Large intestine (tissue), 12 donors: ENCODE measurements at places on chromosomes 4 and X. TPM values are rescaled to one million over a fixed set of nuclear protein-coding genes. Genes with fewer than 3 reads are reported as not detected.

DNA sequence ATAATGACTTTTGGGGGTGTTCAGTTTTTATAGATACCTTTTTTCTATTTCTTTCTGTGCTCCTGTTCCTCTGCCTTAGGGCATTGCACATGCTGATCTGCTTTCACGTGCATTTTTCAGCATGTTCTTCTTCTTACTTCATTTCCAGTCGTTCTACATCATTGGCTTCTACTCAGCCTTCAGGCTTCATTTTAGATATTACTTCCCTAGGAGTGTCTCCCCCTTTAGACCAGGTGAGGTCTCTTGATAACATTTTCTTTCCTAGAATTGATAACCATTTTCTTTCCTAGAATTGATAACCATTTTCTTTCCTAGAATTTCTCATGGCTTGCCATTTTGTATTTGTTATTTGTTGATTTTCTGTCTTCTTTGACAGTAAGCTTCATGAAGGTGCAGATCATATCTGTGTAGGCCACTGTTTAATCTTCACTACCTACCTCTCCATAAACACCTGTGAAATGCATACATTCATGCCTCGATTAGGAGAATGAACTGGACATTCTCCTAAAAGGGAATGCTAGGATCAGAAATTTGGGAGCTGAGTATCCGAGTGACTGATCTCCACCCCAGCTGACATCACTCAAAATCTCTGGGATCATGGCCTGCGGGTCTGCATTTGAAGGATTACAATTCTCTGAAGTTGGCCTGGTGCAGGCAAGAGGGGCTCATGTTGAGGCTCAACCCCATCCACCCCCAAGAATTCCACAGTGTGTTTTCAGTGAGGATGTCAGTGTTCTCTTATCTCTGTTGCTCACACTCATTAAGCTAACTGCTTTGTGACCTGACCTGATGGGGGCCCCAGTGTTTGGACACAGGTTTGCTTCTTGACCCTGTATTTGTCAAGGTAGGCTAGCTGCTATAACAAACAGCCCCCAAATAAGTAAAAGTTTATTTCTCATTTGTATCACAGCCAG is 45.7 kb downstream of the GYG2 start:
- DNase-seq = no peak

Gene COL4A6
- 6.8 TPM for polyA plus RNA-seq

Gene COL25A1
- 2.5 TPM for polyA plus RNA-seq

Gene VGLL1
- polyA plus RNA-seq = not detected

Gene TRIM60
- polyA plus RNA-seq = not detected

Gene HPGDS
- 5.0 TPM for polyA plus RNA-seq

- peak; percentile 53 for DNase-seq
Measured at GRCh38 chr4:184364100-184364921, 110.0 kb downstream of the IRF2 start.

GRCh38 chr4:150244600-150244999 is 166.4 kb downstream of the DCLK2 start:
- no peak for DNase-seq

Gene TREX2
- 0.30 TPM for polyA plus RNA-seq

DNA sequence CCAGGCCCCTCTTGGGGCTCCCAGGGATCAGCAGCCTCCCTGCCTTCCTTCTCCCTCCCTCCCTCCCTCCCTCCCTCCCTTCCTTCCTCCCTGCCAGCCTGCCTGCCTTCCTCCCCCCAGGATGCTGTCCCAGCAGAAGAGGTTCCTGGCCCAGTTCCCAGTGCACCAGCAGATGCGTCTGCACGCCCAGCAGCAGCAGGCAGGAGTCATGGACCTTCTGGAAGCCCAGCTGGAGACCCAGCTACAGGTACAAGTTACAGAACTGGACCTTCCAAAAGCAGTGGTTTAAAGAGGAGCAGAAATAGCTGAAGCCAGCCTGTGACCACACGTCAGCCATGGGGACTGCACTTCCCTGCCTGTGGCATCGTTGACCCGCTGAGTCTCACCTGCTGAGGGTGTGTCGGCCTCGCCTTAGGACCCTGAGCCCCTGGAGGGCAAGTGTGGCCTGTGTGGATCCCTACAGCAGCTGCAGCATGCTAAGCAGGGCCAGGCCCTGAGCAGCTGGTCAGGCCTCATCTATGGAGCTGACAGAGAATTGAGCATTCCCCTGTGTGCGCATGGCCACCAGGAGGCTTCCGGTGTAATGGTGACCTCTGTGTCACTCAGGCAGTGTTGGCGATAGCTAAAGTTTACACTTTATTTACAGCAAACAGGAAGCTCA is 84.7 kb downstream of the CRMP1 start:
- no peak for DNase-seq

Gene SPANXA2
- polyA plus RNA-seq = not detected

DNA sequence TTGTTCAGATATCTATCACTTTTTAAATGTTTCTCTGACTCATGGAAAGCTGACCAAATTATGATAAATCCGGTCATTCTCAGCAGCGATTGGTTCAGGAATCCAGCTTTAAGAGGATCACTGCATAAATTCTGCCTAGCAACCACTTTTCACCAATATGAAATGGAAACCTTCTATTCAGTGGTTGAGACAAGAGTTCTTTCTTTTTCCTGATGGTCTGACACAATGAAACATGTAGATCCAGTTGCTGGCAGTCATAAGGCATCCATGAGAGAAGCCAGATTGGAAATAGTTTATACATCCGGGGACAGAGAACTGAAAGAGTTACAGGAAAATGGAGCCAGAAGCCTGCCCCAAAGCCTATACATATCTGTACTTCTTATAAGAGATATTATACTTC is 27.2 kb downstream of the MAB21L2 start:
- no peak for DNase-seq

- DNase-seq = no peak
Measured at GRCh38 chr4:169219440-169219839, 51.3 kb downstream of the SH3RF1 start.

Gene PYURF
- 107 TPM for polyA plus RNA-seq

Gene TLR10
- polyA plus RNA-seq = 2.2 TPM

Gene FAM184B
- polyA plus RNA-seq = 0.04 TPM

Gene MAGEC1
- not detected for polyA plus RNA-seq

- DNase-seq = no peak
Measured at GRCh38 chrX:18574591-18574990, 97.3 kb downstream of the RS1 start.

GRCh38 chr4:17385403-17385802 is 126.5 kb downstream of the QDPR start:
- peak; percentile 25 for DNase-seq

GRCh38 chr4:27005501-27005900 is 144.9 kb downstream of the STIM2 start:
- no peak for DNase-seq

DNA sequence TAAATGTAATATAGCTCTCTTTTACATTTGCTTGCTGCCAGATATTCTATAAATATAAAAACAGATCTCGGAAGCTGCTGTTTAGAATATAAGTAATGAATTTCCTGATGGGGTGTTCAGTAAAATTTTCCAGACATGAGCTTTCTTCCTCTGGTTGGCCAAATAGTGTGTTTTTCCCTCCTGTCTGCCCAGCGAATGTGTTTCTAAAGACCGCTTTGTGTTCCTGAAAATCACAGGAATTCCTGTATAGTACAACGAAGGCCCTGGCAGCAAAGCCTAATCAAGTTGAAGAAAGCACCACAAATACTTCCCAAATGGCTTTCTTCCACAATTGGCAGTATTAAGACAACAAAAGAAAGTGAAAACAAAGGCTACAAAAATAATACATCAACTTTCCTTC is 494.1 kb downstream of the INPP4B start:
- DNase-seq = no peak

DNA sequence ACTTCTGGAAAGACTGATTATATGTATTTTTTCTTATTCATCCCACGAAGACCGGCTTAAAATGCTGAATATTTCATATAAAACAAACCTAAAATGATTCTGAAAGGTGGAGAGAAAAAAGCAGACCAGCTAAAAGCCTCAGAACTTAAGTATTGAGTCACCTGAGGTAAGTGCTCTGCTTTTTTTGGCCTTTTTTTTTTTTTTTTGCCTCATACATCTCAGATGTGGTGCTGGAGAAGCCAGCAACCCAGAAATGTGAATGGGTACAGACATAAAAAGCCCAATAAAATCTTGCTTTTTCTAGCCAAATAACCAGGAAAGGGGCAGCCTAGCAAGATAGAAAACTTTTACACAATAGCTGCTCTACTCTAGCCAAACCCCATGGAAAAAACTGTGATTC is 57.0 kb downstream of the RLIM start:
- no peak for DNase-seq

- DNase-seq = no peak
Measured at GRCh38 chr4:113444386-113444785, 317.2 kb downstream of the CAMK2D start.

- DNase-seq = no peak
Measured at GRCh38 chrX:148649145-148649795, 148.9 kb downstream of the AFF2 start.

GRCh38 chr4:125315576-125316400 is 1.0 kb downstream of the FAT4 start:
- peak; percentile 9 for DNase-seq

Gene CHST7
- 1.1 TPM for polyA plus RNA-seq

DNA sequence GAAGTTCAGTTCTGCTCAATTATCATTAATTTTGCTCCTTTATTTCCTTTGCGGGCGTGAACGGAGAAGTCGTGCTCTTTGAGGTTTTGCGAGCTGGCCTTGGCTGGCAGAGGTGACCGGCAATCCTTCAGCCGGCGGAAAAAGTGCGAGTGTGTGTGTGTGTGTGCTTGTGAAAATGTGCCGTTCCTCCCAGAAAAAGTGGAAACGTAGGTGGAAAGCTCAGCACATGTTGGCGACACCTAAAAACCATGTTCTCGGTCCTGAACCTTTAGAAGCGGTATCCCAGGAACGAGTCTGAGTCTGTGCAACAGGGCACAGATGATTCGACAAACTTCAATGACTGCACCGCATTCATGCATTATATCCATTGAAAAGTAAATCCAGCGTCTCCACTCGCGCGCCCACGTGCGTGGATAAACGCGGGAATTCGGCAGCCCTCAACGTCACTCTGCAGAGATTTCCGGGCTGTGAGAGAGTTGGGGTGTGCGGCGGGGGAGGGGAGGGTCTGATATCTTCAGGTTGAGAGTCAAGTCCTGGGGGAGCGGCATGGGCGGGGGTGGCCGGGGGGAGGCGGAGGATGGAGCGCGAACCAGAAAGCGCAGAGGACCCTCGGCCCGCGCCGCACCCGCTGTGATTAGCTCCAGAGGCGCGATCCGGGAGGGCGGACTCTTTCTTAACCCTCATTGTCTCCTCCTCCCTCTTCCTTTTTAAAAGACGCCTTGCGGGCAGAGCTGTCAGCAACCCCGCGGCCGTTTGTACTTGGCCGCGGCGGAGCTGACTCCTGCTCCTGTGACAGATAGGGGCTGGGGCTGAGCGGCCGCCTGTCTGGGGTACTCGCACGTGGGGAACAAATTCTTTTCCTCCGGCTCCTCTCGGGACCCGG is at the start of gene SHISA3:
Gene SHISA3, plus strand, starts transcription at position 737 of the 883 bp plus-strand sequence. CDS start 569 bp downstream, outside the sequence.
- DNase-seq = no peak

GRCh38 chr4:78629991-78630541 is 78.5 kb downstream of the ANXA3 start:
- peak; percentile 95 for DNase-seq

DNA sequence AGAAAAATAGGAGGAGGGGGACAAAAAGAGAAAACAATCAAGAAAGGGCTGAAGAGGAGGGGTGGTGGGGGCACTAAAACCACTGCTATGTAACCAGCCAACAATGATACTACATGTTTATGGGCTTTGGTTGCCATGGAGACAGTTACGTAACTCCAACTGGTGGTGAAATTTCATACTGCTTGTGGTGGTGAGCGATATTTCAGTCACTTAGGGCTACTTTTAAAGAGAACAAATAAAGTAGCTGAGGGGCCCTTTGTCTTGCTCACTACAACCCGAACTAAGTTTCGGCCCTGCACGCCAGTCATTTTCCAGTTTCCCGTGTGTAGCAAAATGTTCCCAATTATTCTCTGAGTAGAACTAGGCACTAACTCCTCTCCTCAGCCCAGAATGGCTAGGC is 275.2 kb upstream of the EDA2R start:
- DNase-seq = peak; percentile 60

- no peak for DNase-seq
Measured at GRCh38 chr4:36286481-36286871, 5.1 kb downstream of the DTHD1 start.

GRCh38 chr4:8538703-8539567 is 41.3 kb upstream of the GPR78 start:
- no peak for DNase-seq

Gene PAK3
- 2.2 TPM for polyA plus RNA-seq

- DNase-seq = no peak
Measured at GRCh38 chrX:64184396-64184795, 21.1 kb downstream of the AMER1 start.

DNA sequence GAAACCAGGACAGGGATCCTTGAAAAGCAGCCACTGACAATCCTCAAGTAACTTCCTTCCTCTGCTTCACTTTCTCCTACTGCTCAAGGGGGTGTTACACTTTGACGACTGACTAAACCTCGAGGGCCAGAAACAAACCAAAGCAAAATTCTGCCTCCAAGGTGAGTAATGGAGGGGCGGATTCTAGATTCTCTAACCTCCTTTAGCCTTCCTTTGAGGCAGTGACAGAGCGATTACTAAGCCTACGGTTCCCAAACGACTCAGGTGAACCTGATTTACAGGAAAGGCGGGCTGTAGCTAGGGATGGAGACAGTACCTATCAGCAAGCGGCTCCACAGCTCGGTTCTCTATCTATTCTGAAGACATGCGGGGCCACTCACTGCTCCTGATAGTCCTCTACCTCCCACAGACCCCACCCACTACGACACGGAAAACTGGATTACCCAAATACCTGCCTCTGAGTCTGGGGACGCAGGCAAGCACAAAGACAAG is 487 bp downstream of the TBCK start:
- DNase-seq = peak; percentile 26

- no peak for DNase-seq
Measured at GRCh38 chr4:113960684-113961321, 18.6 kb downstream of the ARSJ start.

DNA sequence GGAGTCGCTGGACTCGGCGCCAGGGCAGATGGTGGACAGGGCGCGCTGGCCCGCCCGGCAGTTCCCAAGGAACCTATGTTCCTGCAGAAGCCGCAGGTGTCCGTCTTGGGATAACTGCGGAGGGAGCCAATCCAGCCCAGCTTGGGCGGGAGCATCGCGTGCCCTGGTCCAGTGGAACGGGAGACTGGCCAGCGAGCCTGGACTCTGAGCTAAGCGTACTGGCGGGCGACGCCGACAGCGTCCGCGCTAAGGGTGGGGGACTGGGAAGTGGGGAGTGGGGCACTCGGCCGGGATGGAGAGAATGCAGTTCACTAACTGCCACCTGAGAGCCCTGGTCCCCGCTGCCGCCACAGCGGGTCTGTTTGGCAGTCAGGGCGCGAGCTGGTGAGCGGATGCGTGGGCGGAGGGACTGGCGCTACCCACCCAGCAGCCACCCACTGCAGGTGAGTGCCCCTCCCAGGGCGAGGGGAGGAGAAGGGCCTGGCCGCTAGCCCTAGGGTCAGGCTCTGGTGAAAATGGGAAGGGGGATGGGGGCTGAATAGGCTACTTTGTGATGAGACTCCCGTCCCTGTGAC is 1.3 kb upstream of the MAMLD1 start:
- no peak for DNase-seq
